ENCODE measurements at places on chromosomes 4 and X. TPM values are rescaled to one million over a fixed set of nuclear protein-coding genes. Genes with fewer than 3 reads are reported as not detected.

The JAKMIP1 gene
- not detected for total RNA-seq

The ATOH1 gene
- not detected for total RNA-seq

The XPNPEP2 gene
- total RNA-seq, result not detected

The TMPRSS11A gene
- total RNA-seq, result not detected

The TLR1 gene
- 0.56 TPM for total RNA-seq

The CT47B1 gene
- 0.07 TPM for total RNA-seq

The SPANXA1 gene
- 0.18 TPM for total RNA-seq

The LDB2 gene
- total RNA-seq, result not detected

The EPGN gene
- 0.07 TPM for total RNA-seq

The GYPE gene
- total RNA-seq, result not detected

The TCEANC gene
- total RNA-seq, result 0.63 TPM

The PABPC5 gene
- not detected for total RNA-seq

The TEX13B gene
- total RNA-seq, result not detected

The TRIM75 gene
- total RNA-seq, result not detected

The MAGEA10 gene
- total RNA-seq, result 0.09 TPM

The MED12 gene
- total RNA-seq, result 13.9 TPM

The SRPX2 gene
- total RNA-seq, result 2.4 TPM

The TMEM35A gene
- not detected for total RNA-seq

The PDGFRA gene
- total RNA-seq, result 0.51 TPM

The PHOX2B gene
- total RNA-seq, result 0.02 TPM

Data from A549 treated with CORT108297 at 1 μM for 4 hours (cell line).